ENCODE measurements at places on chromosomes 1 and 21.

- DNase-seq = no peak
These were observed 282 bp upstream of the ECE1 start for GRCh38 chr1:21290546-21290944.

DNA sequence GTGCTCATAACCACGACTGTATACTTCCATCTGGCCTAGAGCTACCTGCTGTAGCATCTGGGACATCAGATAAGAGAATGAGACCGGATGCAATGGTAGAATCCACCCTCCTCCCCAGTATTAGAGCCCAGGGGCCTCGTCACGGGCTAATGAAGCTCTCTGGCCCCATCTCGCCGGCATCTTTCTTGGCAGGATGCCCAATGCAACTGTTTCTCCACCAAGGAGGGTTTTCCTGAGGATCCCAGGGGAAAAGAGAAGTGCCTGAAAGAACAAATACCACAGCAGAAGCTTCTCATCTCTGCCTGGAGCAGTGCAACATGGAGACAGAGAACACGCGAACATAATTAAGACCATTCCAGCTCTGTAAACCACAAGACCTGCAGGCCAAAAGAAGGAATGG is 80.0 kb downstream of the VWA5B1 start:
- DNase-seq = no peak

DNA sequence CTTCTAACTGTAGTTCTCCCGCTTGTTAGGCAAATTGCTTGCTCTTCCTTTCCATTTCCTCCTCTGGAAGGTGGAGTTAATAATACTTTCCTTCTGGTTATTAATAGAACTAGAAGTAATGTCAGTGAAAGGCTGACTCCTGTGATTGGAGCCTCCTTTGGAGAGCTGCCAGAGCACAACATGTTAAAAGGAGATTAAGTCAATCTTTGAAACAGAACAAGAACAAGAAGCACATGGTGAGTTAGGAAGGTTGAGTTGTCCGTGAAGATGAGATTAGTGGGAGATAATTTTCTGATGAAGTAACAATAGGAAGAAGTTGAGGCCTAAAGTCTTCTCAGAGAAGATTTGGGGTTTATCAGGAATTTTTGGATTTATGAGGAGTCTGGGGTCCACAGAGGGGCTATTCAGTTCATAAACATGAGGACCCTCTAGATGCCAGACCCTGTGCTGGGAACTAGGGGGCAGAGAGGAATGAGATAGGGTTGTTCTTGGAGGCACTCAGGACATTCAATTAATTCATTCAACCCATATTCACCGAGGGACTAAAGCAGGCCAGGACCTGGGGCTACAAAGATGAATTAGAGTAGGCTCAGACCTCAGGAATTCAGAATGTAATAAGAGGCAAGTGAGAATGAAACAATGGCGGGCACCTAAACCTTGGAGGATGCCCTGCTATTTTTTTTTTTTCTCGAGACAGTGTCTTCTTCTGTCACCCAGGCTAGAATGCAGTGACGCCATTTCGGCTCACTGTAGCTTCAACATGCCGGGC is 40.7 kb upstream of the DHCR24 start:
- DNase-seq = no peak

DNA sequence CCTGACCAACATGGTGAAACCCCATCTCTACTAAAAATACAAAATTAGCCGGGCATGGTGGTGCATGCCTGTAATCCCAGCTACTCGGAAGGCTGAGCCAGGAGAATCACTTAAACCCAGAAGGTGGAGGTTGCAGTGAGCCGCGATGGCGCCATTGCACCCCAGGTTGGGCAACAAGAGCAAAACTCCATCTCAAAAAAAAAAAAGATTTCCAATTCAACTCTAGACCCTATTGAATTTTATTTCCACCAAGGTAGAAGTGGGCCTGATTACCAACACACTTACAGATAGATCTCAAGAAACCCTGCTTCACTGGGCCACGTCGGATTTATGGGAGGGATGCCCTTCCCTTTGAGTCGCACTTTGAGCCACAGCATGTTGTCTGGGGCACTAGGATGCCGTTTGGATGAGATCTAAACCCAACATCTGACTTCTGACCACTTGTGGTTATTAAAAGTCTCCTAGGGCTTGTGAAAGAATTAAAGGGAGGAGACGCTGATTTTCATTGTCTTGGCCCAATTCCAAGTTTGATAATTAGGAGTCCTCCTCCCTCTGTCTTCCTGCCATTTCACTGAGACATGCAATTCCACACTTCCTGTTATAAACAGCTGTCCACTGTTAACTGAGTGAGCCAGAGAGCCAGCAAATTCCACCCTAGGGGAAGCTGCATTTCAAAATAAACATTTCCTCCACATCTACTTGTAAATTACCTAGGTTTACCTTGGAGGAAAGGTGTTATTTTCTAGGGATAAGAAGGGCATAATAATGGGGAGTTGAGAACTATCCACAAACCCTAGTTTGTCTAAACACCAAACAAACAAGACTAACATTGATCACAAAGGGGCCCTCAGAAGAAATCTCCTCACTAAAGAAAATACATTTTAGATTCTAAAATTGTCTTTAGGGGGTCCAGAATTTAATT is 5.2 kb upstream of the RERE start:
- no peak for DNase-seq

DNA sequence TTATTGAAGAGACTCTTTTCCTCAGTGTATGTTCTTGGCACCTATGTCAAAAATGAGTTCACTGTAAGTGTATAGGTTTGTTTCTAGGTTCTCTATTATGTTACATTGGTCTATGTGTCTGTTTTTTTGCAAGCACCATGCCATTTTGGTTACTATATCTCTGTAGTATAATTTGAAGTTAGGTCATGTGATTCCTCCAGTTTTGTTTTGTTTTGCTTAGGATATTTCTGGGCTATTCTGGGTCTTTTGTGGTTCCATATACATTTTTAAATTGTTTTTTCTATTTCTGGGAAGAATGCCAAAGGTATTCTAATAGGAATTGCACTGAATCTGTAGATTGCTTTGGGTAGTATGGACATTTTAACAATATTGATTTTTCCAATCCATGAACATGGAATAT is 13.2 kb downstream of the TMED5 start:
- no peak for DNase-seq

DNA sequence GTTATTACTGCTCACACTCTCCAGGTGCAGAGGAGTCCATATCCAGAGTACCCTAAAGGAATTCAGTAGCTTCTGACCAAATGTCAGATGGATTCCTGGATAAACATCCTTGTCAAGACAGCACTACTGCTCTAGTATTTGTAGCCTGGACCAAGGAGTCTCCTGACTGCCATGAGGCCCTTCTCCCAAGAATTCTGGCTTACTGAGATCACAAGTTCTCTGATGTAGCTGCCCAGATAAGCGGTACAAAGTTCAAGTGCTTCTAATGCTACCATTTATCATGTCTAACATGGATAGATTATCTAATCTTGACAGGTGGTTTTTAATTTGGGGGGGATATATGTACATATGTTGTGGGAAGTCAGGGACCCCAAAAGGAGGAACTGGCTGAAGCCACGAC is 196.6 kb upstream of the HMCN1 start:
- no peak for DNase-seq

DNA sequence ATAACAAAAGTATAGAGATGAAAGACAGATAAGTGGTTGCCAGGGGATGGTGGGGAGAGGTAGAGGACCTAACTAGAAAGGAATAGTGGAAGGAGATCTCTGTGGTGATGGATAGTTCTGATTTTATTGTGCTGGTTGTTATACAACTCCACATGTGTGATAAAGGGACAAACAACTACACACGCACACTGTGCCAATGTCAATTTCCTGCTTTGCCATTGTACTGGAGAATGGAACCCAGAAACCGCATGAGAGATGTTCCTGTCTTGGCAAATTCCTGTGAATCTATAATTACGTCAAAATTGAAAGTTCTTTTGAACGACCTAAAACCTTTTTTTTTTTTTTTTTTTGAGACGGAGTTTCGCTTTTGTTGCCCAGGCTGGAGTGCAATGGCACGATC is 11.0 kb downstream of the TNFRSF9 start:
- no peak for DNase-seq

DNA sequence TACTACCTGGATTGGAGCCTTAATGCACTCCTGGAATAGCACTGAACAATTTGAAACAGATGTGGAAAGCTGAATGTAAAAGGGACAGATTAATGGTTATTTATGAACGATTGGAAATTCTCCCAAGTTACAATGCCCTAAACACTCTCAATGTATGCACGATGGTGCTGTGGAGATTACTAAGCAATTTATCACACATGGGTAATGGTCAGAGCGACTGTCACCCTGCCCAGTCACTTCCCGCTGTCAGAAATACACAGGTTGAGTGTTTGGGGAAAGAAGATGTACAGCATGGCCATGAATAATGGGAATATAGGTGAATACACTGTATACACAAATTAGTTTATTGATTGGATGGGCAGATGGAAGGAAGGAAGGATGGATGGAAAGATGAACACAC is 342.4 kb downstream of the VAV3 start:
- DNase-seq = no peak

DNA sequence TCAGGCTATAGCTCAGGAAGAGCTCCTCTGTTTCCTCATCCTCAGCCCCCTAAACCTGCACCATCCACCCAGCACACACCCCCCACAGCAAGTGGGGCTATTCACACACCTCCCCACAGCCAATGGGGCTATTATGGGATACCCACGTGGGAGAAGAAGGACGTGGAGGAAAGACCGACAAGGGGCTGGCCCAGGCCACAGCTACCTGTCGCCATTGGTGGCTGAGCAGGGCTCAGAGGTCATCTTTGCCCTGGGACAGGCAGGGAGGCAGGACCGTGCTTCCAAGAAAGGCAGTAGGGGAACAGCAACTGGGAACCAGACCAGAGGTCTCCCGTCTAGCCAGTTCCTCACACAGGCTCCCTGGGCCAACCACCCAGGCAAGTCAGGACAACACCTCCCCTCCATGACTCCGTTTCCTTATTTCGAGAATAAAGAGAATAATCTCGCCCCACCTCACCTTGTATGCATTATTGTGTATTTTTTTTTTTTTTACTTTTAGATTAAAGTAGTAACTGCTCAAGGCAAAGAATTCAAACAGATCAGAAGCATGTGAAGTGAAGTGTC is 92.3 kb upstream of the TARDBP start:
- no peak for DNase-seq

DNA sequence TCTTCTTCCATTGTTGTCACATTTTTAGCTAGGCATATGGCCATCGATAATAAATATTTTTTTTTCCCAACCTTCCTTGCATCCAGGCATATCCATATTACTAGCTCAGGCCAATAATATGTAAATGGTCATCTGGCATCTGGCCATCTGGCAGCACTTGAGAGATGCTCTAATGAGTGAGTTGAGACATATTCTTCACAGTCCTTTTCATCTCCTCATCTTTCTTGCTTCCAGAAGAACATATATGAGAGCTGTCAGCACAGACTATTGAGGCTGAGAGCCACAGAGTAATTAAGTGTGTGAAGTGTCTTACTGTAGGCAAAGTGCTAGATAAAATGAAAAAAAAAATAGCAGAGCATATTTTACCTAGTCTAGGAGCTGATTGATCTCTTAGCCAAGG is 628.4 kb upstream of the TMPRSS15 start:
- no peak for DNase-seq

DNA sequence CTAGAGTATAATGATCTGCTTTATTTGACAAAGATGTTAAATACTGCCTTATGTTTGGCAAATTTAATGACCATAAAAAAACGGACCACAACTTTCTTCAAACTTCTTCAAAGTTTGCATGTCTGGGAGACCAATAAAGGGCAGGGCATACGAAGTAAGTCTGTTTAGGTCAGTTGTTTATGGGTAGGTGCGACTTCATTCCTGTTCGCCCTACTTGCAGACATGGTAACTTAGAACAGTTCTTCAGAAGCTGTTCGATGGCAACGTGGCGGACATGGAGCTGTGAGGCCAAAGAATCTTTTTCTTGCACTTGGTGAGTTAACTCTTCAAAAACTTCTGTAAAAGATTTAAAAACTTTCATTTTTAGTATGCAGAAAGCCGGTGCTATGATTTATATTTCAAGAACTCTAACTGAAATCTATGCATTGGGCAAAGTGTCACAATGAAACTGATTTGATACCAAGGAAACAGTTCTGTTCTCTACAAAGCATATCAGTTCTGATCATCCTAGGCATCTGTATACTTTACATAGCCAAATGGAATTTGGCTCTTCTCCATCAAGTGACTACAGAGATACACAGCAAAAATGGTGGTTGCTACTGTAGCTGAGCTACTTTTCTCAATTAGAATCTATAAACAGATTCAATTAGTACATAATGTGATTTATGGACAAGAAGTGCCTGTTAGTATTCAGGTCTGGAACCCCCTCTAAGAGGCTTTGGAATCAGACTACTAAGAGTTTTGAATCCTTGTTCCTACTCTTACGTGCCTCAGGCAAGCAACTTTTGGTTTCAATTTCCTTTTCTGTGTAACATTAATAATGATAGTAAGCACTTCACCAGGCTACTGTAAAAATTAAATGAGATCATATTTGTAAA is 25.7 kb downstream of the C21orf91 start:
- DNase-seq = no peak

GRCh38 chr1:214476986-214477870 is 74.2 kb downstream of the PTPN14 start:
- DNase-seq = no peak

DNA sequence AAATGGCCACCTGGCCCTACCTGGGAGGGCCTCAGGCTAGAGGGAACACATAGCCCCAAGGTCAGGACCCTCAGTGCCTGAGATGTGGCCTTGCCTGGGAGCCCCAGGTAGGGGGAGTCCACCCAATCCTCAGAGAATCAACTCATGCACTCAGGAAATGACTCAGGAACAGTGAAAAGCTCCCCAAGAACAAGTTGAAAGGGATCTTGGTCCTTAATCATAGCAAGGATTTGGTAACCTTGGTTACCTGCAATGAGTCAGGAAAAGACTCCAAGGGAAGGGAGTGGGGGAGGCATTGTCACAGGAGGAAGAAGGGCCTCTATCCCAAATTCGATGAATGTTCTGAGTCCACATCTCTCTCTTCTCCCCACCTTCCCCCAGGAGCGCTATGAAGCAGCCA is 17.0 kb downstream of the MAP7D1 start:
- DNase-seq = no peak
